ENCODE measurements at places on chromosomes 2 and 18.

- DNase-seq, result peak; percentile 12
These were observed 245.2 kb upstream of the SPHKAP start for GRCh38 chr2:228426502-228427216.

- no peak for DNase-seq
These were observed 170.5 kb downstream of the SH3RF3 start for GRCh38 chr2:109299536-109299935.

DNA sequence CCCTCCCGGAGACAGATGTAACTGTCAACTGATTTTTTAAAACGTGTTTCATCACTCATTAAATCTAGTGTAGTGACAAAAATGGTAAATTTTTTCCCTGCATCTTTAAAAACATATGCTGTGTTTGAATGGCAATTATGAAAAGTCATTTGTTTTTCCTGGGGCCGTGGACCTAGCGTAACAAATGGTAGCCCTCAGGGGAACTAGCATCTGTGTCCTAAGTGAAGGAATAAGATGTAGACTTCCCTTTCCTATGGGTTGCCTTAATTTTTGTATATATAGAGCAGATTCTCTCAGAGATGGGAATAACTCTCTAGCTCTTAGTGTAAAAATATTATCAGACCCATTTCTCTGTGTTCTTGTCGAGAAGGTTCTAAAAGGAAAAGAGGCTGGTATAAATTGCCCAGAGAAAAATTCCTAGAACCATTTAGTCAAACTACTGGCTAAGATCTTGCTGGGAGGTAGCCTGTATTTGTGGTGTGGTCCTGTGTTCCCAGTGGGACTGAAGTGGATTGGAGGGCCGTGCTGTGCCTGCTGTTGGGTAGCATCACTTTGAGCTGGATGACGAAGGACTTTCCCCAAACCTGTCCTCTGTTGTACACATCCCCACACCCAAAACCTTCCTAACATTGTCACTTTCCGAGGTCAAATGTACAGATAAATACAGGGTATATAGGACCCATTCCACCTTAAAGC, 85.8 kb downstream of the LIMS1 start:
- DNase-seq, result no peak

- no peak for DNase-seq
These were observed 113.8 kb upstream of the HAAO start for GRCh38 chr2:42906111-42906556.

GRCh38 chr18:69635482-69635881, 234.8 kb downstream of the DOK6 start:
- DNase-seq, result no peak

- no peak for DNase-seq
These were observed 357.3 kb downstream of the HRH4 start for GRCh38 chr18:24817587-24818371.

GRCh38 chr2:95388856-95389244, 13.7 kb upstream of the FAHD2A start:
- DNase-seq, result no peak

GRCh38 chr18:76410660-76411417, 84.2 kb downstream of the ZNF516 start:
- no peak for DNase-seq

DNA sequence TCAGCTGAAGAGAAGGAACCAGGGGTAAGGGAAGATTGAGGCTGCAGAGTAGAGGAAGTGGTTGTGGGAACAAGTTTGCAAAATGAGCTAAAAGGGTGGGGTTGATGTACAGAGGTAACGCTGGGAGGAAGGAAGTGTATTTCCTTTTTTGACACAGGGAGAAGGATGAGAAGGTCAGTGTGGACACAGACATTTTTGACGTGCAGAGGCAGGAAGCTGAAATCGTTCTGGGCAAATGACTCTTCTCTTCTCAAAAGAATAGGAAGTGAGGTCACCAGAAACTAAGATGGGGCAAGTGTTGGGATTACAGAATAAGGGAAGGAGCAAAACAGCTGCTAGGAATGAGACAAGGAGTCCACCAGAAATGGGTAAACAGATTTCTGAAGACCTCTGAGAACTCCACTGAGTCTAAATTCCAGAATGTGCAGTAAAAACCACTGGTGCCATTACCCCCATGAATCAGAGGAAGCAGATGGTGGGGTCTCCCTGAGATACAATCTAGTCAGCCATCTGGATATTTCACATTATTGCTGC, 20.0 kb upstream of the RNF149 start:
- DNase-seq, result no peak

Data from NCI-H774 (cell line).